Foreskin keratinocyte (primary cell): ENCODE measurements at places on chromosomes 3 and 15. TPM values are rescaled to one million over a fixed set of nuclear protein-coding genes. Genes with fewer than 3 reads are reported as not detected.

Gene UBA3
- 62.2 and 68.7 TPM in 2 replicates for total RNA-seq

Gene PLA2G4B
- total RNA-seq, result 3.5 and 4.5 TPM in 2 replicates

Gene MEGF11
- total RNA-seq, result not detected in 2 replicates

Gene SNRPA1
- total RNA-seq, result 47.2 and 62.8 TPM in 2 replicates

Gene CCDC39
- not detected in 2 replicates for total RNA-seq

Gene GHSR
- total RNA-seq, result not detected in 2 replicates

Gene CFAP20DC
- 5.6 and 8.5 TPM in 2 replicates for total RNA-seq

Gene SST
- not detected in 2 replicates for total RNA-seq

Gene CAND2
- total RNA-seq, result 1.5 and 1.9 TPM in 2 replicates

Gene ADAMTS9
- 0.07 and 0.21 TPM in 2 replicates for total RNA-seq

Gene CCR3
- not detected in 2 replicates for total RNA-seq

Gene EEFSEC
- total RNA-seq, result 9.7 and 11.9 TPM in 2 replicates

Gene RNU5B-1
- total RNA-seq, result not detected in 2 replicates
